Astrocyte (in vitro differentiated cells and primary cell): ENCODE measurements at places on chromosomes 13 and 19.

- no peak for DNase-seq
Measured at GRCh38 chr13:41382431-41382830, 71.4 kb downstream of the NAA16 start.

DNA sequence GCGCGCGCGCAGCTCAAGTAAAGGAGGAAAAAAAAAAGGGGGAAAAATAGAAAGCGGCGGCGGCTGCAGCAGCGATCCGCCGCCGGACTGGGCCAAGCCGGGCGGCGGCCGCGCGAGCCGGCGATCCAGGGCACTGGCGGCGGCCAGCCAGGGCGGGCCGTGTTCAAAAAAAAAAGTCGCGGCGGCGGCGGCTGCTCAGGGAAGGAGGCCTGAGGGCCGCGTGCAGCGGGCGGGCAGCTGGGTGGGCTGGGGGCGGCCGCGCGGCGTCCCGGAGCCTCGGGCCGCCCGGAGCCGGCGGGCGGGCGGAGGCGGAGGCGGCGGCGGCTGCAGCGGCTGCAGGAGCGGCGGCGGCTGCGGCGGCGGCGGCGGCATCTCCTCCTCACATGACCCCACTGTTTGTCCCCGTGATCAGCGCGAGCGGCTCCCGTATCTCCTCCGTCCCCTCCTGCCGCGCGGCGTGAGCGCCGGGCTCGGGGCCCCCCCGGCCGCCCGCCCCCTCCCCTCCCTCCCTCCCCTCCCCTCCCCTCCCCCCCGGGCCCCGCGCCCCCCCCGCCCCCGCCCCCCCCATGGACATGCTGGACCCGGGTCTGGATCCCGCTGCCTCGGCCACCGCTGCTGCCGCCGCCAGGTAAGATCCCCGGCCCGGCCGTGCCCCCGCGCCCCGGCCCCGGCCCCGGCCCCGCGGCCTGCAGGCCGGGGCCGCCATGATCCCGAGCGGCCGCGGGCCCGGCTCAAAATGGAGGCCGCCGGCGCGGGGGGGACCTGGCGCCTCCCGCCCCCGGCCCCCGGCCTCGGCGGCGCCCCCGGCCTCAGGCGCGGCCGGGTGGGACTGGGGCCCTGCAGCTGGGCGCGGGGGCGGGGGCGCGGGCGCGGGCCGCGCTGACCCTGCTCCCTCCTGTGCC is at the start of gene USF2:
TSS of gene USF2 (plus strand) at position 427 of the 902 bp plus-strand sequence. CDS start at position 567, 140 bp downstream.
- peak; percentile 34 for DNase-seq

DNA sequence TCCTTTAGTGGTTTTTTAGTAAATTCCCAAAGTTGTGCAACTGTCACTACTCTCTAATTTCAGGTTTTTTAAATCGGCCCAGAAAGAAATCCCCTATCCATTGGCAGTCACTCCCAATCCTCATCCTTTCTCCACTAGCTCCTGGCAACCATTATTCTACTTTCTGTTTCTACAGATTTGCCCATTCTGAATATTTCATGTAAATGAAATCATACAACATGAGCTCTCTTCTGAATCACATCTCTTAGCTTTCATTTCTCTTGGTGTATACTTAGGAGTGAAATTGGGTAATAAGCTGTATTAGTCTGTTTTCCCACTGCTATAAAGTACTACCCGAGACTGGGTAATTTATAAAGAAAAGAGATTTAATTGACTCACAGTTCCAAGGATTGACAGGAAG is 9.7 kb upstream of the ZNF223 start:
- no peak for DNase-seq

DNA sequence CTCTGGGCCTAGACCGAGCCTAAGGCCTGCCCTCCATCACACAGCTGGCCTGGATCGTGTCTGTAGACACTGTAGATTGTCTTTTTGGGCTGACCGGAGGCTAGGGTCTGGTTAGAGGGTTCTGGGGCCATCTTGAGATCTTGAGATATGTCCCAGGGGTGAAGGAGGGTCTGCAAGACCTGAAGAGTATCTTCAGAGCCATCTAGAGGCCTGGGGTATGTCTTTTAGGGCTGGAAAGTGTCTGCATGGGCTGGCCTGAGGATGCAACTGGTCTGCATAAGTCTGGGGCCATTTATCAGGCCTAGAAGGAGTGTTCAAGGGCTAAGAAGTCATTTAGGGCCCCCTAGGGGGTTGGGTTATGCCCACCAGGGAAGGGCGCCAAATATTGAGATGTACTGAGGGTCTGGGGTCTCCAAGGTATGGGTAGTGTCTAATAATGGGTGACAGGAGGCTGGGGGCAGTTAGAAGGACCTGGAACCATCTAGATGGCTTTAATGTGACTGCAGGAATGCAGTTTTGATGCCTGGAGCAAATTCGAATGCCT is 555 bp downstream of the SCAF1 start:
- no peak for DNase-seq

DNA sequence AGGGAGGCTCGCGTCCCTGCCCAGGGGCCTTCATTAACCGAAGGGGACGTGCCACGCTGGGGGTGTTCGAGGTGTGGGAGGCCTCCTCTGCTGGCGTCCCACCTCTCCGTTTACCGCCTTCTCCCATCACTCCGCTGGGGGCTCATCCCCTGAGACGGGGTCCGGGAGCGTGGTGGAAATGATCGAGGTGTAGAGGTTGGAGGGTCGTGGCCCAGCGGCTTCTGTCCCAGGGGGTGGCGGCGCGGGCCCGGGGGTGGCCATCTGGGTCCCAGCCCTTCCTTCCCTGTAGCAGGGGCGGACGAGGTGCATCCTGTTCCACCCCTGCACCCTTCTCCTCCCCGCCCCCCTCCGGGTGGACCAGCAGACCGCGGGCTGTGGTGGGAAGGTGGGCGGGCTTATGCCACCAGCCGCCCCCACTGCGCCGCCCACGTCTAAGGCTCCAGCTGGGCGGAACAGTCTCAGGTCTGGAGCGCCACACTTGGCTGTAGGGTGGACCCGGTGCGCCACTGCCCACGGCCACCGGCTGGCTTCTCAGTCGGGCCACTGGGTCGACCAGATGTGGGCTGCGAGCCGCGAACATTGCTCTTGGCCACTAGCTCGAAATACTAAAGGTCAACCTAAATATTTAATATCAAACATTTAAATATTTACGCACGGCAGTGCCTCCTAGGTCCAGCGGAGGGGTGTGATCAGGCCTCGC is 69.5 kb downstream of the ZNF723 start:
- DNase-seq: no peak

DNA sequence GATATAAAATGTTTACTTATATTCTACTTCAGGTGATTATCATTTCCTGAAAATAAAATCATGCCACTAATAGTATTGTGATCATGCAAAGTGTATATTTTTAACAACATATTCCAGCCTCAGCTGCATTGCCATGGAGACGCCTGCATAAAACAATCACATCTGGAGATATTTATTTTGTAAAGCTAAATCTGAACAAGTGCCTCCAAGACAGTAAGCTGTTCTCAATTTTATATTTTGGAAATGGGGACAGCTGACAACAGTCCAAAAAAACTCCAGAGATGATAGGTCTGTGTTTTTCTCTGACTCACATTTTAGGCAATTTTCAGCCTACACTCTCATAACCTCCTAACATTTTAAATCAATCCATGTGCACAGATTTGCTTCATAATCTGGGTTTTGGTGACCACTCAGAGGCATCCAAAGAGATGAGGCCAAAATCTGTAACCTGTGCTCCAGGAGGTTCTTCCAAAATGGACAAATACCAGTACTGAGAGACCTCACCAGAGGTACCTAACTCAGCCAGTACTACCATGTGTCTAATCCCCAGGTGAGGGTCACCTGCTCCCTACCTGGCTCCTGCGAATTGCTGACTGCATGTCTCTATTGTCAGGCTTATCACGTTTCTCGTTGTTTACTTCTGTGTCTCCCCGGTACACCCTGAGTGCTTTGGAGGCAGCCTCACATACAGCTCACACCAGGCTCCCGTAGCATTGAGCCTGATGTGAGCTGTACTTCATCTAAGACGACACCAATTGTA is 62.7 kb downstream of the COL4A1 start:
- no peak for DNase-seq

DNA sequence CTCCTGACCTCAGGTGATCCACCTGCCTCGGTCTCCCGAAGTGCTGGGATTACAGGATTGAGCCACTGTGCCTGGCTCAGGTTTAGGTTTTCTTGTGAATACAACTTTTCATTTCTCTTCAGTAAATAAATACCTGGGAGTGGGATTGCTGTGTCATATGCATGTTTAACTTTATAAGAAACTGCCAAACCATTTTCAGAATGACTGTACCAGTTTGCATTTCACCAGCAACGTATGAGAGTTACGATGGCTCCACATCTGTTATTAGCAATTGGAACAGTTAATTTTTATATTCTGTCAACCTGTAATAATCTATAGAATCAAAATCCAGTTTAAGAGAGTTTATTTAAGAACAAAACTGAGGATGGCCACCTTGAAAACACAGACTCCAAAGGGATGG is 52.2 kb downstream of the TEX26 start:
- no peak for DNase-seq

DNA sequence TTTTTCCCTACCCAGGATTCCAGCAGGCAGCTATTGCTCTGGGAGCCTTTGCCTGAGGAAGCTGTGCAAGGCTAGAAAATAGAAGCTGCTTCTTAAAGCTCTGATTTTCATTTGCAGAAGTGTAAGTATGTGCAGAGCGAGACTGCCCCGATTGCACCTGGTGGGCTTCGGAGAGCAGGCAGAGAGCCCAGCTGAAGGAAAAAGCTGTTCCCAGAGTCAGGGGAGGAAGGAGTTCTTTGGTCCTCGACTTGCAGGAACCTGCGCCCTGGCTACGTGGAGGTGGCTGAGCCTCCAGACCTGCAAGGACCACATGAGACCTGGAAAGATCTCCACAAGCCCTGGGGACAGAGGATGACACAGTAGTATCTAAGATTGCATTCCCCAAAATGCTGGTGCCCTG is 235.0 kb upstream of the ARGLU1 start:
- DNase-seq: no peak

DNA sequence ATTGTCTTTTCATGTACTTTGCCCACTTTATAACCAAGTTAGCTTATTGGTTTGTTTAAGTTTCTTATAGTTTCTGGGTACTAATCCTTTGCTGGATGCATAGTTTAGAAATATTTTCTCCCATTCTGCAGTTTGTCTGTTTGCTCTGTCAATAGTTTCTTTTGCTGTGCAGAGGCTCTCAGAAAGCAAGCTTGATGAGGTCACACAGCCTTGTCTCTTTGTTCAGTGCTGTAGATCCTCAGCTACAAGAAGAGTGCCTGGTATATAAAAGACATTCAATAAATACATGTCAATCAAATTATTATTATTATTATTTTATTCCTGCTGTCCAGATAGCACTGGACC is 55.2 kb upstream of the MEDAG start:
- DNase-seq: no peak

DNA sequence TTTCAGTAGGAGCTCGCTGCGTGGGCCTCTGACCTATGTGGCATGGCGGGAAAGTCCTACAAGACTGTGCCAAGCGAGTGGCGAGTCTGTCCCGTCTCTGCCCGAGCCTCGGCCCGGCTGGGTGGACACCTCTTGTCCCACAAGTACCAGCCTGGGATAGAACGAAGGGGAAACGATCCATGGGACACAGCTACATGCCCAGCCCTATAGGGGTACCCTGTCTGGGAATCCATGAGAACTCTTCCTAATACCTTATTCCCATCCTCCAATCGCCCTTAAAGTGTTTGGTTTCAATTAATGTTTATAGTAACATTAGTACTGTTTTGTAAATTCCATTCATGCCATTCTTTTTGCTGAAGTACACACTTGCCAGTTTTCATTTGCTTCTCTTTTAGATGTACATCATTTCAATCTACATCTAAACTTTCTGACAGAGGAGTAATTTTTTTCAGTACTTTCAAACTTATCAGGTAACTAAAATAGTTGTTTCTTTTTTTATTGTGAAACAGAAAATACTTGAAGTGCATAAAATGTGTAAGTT is 667 bp upstream of the ZNF790 start:
- DNase-seq: peak; percentile 15

GRCh38 chr13:95411428-95412040 is 110.3 kb upstream of the ABCC4 start:
- DNase-seq: peak; percentile 22

- DNase-seq: no peak
Measured at GRCh38 chr19:50189331-50189730, 14.1 kb upstream of the MYH14 start.

DNA sequence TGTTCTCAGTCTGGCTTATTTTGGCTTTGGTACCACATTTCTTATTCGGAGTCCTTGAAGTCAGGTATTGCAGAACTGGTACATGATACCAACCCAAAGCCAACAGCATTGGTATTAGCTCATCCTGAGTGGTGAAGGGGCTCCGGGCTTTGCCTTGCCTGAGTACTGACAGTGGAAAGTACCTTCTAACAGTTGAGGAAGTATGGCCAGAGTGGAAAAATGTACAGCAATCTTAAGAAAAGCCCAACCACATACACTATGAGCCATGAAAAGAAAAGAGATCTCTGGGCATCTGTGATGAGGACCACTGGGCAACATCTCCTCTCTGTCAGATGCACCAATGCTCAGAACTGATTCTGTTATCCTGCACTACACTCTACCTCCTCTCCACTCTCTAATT is 8.3 kb downstream of the LCP1 start:
- DNase-seq: no peak

GRCh38 chr19:32227561-32228165 is 117.7 kb upstream of the ZNF507 start:
- no peak for DNase-seq

GRCh38 chr19:57815247-57816075 is 748 bp upstream of the ZNF552 start:
- no peak for DNase-seq
